ENCODE measurements at places on chromosomes 11 and 22.

DNA sequence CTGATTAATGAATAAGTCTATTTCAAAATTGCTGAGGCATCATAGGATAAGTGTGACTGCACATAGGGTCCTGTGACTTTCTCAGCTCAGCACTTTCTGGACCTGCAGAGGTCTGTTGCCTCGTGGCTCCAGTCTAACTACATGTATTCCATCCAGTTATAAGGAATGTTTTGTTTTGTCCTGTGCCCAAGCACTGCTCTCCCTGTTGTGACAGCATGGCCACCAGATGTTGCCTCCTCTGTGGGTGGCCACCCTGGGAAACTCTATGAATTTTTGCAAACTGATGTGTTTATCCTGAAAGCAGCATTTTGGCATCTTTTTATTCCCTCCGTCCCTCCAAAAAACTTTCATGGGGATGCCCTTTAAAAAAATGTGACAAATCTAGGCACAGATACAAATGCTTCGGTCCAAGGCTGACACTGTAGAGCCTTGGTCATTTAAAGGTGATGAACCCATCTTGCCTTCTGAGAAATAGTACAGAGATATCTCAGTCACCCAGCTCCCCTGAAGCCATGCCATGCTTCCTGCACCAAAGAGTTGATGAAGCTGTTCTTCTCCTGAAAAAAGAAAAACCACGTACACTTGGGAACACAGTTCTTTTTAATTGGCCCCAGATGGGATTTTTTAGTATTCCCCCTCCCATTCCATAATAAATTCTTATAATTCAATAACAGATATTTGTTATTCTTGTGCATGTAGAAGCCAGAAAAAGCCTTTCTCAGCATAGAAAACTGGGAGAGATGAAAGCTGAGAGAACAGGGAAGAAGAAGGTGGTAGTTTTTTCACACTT lies 72.6 kb downstream of the CCDC34 start:
- DNase-seq = no peak

- DNase-seq = no peak
Observed at GRCh38 chr11:129292771-129293170, 82.9 kb upstream of the BARX2 start.

GRCh38 chr11:48050304-48050703 lies 69.9 kb downstream of the PTPRJ start:
- no peak for DNase-seq

DNA sequence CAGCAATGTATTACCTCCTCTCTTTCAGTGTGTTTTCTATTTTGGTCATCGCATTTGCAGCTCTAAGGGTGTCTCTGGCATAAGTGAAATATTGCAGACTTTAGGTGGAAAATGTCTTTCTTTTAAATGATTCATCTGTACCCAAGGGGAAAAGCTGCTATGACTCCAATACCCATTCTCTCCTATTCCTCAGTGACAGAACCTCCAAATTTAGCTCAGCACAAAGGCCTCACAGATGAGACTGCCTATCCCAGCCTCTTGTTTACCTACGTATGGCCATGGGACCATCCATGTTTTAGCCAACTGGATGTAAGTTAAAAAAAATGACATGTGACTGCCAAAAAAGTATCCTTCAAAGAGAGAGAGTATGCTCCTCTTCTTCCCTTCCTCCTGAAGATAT lies 7.9 kb downstream of the MTMR2 start:
- DNase-seq = no peak

DNA sequence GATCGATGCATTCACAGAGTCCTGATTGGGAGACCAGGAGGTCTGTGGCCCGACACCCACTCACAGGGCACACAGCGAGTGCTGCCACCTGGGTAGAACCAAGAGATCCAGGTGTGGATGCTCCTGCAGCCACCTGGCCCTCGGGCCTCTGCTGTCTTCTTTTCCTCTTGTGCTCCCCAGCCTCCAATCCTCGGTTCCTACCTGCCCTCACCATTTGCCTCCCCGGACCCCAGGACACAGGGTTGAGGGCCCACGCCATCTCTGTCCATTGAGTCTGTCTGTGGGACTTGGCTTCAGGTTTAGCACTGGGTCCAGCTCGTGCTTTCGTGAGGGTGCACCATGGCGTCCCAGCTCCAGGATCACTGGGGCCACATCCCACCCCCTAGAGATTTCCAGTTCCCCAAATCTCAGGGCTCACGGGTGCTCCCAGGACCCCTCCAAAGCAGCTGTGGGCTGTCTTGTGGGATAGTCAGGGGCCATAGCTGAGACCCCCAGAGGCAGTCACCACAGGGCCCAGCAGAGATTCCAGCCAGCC lies 591.1 kb downstream of the BRD1 start:
- no peak for DNase-seq

- no peak for DNase-seq
Observed at GRCh38 chr11:101429703-101430540, 153.9 kb downstream of the TRPC6 start.

DNA sequence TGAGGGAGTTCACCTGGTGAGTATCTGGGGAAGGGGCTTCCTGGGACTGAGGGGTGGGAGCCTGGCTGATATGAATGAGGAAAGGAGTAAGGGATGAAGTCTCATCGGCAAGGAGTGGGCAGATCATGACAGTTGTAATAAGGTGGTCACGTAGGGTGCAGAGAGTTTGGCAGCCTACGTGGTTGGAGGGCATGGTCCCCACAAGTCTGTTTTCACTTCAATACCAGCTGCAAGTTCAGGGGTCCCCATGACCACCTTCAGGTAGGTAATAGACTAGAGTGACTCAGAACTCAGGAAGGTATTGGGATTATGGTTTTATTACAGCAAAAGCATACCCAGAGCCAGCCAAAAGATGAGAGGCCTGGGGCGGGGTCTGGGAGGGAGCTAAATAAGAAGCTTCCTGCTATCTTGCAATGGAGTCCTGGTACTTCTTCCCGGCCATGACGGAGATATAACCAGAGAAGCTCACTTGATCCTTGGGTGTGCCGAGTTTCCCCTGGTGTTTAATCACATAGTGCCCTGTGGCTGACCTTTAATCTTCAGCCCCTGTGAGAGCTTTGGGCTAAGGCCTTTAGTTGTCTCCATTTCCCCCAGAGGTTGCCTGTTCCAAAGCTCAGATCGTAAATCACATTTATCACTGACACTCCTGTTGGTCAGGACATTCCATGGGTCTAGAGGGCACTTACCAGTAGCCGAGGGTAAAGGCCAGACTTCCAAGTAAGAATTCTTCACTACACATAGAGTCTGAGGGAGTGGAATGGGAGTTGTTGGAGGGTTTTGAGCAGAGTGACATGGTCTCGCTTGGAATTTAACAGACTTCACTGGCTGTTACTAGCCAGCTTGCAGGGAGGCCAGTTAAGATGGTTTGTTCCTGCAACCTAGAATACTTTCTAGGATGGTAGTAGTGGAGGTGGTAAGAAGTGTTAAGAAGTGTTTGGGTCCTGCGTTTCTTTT lies 9.1 kb downstream of the SLC3A2 start:
- DNase-seq = no peak

- no peak for DNase-seq
Observed at GRCh38 chr22:42700901-42701300, 19.8 kb downstream of the A4GALT start.

DNA sequence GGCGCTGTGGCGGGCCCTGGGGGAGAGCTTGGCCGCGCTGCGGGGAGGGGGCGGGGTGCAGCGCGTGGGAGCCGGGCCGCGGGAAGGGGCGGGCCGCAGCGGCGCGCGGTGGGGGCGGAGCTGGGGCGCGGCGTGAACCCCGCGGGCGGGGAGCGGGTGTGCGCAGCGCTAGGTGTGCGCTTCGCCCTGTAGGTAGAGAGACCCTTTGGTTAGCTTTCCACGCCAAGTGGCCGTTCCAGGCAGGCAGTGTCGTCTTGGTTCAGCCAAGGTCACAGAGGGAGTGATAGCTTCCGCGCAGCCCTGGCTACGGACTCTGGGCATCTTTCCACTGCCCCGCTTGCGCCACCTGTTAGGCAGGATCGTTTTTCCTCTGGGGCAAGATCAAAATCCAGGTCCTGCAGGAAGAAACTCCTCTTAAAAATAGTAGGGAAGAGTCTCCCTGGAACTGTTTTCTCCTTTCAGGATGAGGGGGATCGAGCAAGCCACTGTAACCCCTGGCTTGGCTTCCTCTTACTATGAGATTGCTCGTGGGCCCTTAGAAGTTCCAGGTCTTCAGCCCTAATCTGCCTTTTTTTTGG lies 434 bp downstream of the BANF1 start:
- DNase-seq = no peak

- DNase-seq = no peak
Observed at GRCh38 chr11:130798280-130798679, 118.0 kb downstream of the SNX19 start.

DNA sequence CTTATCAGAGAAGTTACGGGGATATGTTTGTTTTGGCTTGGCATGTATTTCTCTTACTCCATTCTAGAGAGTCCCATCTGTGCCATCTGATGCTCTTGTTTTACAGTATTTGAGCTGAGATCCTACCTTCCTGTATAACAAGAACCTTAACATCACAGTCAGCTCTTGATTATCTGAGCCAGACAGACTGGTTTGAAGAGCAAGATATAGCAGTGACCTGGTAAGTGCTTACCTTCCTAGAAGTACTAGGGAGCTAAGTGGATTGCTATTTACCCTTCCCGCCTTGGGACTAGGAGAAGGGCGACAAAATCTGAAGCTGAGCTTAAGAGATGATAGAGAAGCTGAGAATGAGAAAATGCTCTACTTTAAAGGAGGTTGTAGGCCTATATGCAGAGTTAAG lies 235.3 kb downstream of the CSNK2A3 start:
- no peak for DNase-seq

DNA sequence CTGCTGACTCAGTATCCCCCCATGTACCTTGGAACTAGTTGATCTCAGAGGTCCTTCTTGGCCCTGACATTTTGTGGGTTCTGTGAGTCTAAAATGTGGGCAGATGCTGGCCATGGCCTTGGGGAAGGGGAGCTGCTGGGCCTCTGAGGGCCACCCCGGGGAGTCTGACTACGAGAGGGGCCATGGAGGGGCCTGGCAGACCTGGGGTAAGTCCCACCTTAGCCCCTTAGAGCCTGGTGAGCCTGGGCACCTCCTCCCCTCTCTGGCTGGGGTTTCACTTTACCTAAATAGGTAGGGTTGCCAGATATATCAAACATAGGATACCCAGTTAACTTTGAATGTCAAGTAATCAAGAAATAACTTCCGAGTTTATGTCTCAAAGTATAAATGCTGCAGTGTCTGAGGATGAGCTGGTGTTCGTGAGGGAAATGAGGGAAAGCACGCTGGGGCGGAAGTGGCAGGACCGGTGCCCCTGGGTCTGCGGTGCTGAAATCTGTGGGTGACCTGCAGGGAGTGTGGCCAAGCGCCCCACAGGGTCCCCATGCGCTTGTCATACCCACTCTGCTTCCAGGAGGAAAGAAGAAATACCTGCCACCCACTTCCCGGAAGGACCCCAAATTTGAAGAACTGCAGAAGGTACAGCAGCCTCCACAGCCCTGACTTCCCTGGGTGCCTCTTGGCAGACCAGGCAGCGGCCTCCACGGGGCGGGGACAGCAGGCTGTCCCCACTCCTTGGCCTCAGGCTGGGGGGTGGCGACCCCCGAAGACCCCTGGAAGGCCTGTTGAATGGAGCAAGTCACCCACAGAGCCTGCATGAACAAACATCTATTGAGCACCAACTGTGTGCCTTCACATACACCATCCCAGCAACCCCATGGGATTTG lies 4.8 kb downstream of the PARVG start:
- no peak for DNase-seq

DNA sequence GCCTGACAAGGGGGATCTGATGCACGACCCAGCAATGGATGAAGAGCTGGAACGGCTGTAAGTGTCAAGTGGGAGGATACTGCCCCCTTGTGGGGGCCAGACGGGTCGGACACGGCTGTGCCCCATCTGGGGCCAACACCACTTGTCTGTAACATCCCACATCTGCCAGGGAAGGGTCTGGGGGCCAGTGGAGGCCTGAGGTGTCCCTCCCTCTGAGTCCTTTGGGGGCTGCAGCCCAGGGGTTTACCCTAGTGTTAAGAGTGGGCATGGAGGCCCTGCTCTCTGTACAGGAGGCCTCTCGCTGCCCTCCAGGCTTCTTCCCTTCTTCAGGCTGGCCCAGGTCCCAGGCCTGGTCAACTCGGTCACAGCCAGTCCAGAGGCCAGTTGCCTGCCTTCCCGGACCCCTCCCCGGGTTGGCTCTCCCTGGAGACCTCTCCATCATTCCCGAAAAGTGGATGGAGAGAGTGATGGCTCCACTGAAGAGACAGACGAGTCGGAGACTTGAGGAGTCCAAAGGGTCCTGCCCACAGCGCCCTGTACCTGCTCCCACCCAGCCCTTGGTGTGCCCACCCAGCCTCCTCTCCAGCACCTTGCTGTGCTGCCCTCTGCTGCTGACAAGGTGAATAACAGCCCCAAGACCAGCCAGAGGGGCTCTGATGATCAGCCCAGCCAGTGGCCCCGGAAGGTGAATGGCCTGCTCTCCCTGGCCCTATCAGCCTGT lies 15.4 kb downstream of the ARFGAP2 start:
- DNase-seq = peak; percentile 39

DNA sequence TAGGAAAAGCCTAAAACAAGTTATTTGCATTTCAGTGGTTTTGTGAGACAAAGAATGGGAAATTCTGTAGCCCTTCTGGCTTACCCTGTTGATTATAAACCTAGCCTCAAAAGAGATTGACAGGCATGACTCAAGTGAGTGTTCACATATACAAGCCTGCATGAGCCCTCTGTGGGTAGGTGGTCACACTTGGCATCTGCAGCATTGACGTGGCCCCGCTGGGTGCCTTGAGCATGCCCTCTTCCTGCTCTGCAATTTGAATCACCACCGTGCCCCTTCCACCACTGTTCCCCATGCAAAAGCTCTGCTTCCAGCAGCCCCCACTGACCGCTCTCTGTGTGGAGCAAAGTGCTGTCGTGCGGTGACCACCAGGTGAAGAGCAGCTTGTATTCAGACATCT lies 21.0 kb upstream of the ADSL start:
- peak; percentile 52 for DNase-seq

DNA sequence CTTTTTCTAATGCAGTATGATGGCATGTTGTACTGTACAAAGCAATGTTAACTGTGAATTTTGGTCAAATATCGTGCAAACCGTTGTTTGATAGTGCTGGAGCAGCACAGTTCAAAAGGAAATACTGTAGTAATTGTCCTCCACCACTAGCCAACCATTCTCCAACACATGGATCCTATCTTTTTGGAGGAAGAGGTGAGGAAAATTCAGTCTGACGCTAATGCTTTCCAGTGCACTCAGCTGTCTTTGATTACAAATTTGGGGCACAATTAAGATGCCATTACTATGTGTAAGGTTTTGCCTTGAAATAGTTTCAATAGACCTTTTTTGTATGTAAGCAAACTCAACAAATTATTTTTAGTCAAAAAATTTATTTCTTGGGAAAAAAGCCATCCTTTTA lies 240.5 kb upstream of the CCDC179 start:
- no peak for DNase-seq

- DNase-seq = no peak
Observed at GRCh38 chr22:33111491-33111890, 53.3 kb upstream of the SYN3 start.

- DNase-seq = no peak
Observed at GRCh38 chr22:35072925-35073324, 7.0 kb downstream of the ISX start.

- DNase-seq = no peak
Observed at GRCh38 chr22:25701056-25701780, 40.8 kb upstream of the MYO18B start.

DNA sequence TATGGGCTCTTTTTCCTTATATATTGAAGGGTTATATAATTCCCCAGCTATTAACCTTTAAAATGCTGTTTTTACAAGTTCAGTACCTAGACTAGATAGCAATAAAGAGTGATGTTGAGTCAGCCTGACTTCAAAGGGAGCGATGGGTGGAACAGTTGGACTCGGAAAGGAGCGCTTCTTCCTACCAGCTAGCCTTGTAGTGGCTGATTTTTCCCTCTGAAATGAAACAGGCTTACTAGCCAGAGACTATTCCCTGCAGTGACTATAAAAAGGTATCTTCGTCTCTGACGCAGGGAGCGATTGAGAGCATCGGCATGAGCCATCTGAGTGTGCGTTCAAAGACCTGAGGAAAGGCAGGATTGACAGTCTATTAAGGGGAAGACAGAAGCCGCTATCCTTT lies 66.0 kb upstream of the GRAMD1B start:
- DNase-seq = no peak
